Non-pigmented ciliary epithelial cell (primary cell): ENCODE measurements at places on chromosomes 1 and 21.
A peak's percentile ranks its signal among the peaks of the same experiment; 100 is the strongest.

GRCh38 chr1:114097109-114097508 is 56.6 kb downstream of the SYT6 start:
- no peak for DNase-seq

DNA sequence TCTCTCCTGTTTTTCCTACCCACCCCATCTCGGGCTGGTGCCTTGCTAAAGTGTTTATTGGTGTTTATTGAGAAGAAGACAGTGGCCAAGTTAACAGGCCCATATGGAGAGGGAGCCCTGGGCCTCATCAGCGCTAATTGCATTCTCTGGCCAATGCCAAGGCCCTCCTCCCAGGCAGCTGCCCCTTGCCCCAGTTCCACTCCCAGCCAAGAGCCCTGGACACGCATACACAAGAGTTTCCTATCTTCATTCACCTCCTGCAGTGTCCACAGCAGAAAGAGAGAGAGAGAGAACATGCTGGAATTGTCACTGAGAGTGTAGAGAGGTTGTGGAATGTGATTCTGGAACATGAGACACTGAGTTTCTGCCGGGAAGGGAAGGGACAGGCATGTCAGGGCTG is 25.4 kb upstream of the VWA5B1 start:
- no peak for DNase-seq

- DNase-seq = no peak
Measured at GRCh38 chr1:219580009-219580676, 32.8 kb downstream of the ZC3H11B start.

DNA sequence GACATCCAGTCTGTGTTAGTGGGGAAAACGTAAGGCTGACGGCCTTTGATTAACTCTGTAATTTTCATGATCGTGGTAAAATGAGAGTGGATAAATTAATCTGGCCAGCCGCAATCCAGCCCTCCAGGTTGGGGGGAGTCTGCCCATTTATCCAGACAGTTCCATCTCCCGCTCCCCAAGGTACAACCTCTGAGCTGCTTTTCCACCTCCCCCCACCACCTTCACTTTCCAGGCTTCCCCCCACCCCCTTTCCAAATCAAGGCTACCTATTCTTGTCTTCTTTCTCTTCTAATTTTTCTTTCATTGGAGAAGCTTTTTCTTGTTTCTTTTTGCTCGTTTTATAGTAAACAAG is 6.0 kb downstream of the MIER1 start:
- no peak for DNase-seq

DNA sequence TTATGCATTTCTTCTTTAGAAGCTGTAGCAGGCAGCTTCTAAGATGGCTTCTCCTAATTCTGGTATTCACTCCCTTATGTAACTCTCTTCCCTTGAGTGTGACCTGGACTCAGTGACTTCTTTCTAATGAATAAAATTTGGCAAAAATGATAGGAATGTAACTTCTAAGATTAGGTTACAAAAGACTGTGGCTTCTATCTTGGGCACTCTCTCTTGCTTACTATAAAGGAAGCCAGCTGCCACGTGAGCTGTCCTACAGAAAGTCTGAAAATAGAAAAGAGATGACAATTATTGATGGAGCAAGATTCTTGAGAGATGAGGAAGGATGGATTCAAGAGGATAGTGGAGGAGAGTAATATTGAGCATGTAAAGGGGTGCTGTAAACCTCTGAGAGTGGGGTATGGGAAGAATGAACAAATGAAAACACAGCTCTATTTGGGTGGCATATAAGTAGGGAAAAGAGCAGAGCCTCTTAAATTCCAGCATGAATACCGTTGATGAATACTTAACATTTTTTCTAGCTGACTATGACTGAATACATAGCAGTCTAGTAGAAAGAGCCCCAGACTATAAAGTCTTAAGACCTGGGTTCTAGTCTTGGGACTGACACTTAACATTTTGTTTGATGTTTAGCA is 5.5 kb downstream of the TSEN15 start:
- no peak for DNase-seq

DNA sequence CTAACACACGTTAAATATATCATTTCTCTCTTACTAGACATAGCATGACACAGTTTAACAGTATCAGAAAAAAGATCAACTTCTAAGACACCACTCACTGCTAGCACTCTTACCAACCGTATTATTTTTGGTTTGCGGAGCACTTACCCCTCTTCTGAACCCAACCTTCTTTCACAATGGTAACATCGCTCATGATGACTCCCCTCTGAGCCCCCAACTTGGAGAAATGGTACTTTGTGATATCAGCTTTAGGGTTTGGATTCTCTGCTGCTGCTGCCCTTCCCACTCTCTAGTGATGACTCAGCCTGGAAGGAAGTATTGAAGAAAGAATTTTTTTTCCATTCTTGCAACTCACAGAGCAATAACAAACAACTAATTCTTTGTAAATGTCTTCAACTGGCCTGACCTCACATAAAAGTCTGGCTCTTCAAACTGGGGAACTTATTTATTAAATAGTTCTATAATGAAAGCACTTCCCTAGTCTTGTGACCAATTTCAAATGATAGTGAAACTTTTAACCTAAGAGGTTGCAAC is 7.0 kb downstream of the AKT3 start:
- peak; percentile 60 for DNase-seq

DNA sequence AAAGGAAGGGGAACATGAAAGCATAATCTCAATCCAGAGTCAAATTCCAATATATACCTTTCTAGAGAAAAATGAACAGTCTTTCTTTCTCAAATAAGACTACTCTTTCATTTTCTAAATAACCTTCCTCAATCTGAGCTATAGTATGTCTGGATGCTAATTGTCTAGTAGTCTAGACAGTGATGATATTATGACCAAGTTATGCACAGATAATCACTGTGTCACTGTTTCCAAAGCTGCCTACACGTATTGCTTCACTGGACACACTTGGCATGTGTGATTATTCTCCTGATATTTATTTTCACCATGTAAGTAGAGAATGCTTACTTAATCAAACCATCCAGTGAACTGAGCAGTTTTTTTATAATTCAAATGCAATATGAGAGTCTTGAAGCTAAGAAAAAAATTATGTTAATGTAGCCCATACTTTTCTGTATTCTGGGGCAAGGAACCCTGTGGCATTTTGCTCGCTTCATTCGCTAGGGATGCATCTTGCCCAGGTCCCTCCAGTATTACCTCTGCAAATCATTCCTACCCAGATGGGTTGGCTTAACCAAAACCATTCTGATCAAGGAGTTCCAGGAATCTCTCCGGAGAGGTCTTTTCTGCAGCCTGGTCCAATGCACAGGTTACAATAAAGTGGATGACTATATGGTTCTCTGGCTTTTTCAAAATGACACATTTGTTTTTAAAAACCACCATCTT is 303.1 kb upstream of the RUNX1 start:
- peak; percentile 60 for DNase-seq

DNA sequence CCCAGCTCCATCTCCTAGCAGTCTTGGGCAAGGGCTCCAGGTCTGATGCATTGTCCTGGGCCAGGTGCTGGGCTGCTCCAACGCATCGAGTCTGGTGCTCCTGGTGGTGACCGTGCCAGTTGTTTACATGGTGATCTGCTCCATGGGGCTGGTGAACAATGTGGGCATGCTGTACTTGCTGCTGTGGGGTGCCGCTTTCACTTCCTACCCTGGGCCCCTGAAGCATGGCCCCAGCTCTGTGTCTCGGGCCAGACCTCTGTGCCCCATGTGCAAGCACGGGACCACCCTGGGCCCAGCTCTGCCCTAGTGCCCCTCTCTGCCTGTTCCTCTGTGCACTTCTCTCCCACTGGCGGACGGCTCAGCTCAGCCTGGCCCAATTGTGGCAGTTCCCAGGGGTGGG is 119.4 kb downstream of the MAST2 start:
- no peak for DNase-seq

- no peak for DNase-seq
Measured at GRCh38 chr21:35730325-35730724, 330.0 kb downstream of the SETD4 start.
